Spinal cord (tissue), 10 donors: ENCODE measurements at places on chromosomes 11 and 22. TPM values are rescaled to one million over a fixed set of nuclear protein-coding genes. Genes with fewer than 3 reads are reported as not detected.
A peak's percentile ranks its signal among the peaks of the same experiment; 100 is the strongest.

GRCh38 chr11:119729581-119729927 lies 554 bp upstream of the NECTIN1 start:
- H3K36me3 ChIP-seq = no peaks in the 10 kb centered on the region
- peak overlapping the region; percentile 73 for H3K4me3 ChIP-seq
- H3K27ac ChIP-seq = peak overlapping the region; percentile 25
- no peaks in the 10 kb centered on the region for H3K27me3 ChIP-seq
- H3K4me1 ChIP-seq = peaks cover 43% of the 10 kb centered on the region

DNA sequence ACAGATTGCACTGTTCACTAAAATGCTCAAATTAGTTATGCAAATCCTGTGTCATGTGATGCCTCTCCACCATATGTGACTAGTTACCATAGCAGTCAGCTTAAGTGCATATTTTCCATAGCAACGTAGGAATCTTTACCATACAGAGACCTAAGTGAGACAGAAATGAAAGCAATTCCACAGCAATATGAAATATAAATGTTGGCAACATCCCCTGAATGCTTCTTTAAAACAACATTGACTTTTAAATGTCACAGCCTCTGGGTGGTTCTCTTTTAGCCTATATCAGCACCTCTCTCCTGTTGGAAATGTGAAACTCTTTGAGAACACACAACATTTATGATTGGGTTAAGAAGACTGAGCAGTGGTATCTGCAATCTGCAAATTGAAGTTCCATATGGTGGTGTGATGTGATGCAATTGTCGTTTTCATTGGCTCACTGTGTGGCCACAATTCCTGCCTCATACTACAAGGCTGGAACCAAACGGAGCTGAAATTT lies 814.6 kb downstream of the DLG2 start:
- H3K27me3 ChIP-seq = no peaks in the 10 kb centered on the region
- no peak overlapping the region for H3K4me3 ChIP-seq
- no peak overlapping the region for H3K27ac ChIP-seq
- no peaks in the 10 kb centered on the region for H3K4me1 ChIP-seq

Gene CTSW
- total RNA-seq = 0.20 TPM

DNA sequence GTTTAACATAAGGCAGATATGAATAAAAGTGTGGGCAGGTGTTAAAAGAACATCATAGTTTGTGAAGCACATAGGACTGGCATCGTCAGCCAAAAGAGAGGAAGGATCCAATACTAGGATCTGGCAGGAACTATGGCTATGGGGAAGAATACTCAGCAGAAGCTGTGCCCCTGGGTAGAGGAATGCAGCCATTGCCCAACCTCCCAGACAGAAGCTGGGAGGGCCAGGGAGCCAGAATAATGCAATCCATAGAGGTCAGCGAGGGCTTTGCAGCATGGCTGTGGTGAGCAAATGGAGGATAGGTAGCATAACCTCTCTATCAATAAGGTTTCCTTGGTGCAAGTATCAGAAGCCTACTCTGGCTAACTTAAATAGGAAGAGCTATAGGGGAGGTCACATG lies 11.7 kb upstream of the CSTF3 start:
- H3K27me3 ChIP-seq = no peaks in the 10 kb centered on the region
- DNase-seq = no peak
- H3K4me3 ChIP-seq = no peak overlapping the region

Gene CARD16
- 5.4 TPM for total RNA-seq

DNA sequence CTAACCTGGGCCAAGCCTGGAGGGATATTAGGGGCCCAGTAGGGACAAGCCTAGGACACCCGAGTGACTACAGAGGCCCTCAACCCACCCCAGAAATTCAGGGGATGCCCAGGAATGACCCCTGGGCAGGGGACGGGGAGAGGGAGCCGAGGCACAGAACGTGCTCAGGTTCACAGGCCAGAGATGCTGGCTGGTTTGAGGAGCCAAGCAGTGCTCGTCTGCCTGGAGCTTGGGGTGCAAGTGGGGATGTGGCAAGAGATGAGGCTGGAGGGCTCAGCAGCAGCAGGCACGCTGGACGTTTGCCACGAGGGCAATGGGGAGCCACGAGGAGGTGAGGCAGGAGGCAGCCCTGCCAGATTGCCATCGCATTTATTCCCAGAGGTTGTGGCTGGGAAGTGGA lies 34.0 kb upstream of the EMID1 start:
- H3K36me3 ChIP-seq = no peaks in the 10 kb centered on the region
- H3K4me1 ChIP-seq = peaks cover 5% of the 10 kb centered on the region
- DNase-seq = no peak

DNA sequence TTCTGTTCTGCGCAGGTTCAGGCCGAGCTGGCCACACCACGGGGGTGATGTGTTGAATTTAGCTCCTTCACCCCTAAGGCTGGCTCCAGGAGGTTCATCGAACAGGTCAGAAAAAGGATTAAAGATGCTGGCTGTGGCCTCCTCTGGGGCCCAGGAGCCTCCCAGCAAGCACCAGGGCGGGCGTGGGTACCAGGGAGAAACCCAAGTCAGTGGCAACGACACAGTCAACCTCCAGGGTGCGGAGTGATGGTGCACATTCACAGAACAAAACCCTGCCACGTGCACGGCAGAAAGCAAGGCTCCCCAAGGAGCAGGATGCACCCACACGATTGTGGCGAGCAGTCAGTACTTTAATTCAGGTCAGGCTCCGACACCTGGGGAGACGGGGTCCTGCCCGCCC lies 10.8 kb downstream of the C11orf24 start:
- H3K36me3 ChIP-seq = peaks cover 65% of the 10 kb centered on the region
- no peak for DNase-seq
- H3K27ac ChIP-seq = no peak overlapping the region
- H3K4me3 ChIP-seq = no peak overlapping the region
- no peaks in the 10 kb centered on the region for H3K27me3 ChIP-seq
- peaks cover 34% of the 10 kb centered on the region for H3K4me1 ChIP-seq

DNA sequence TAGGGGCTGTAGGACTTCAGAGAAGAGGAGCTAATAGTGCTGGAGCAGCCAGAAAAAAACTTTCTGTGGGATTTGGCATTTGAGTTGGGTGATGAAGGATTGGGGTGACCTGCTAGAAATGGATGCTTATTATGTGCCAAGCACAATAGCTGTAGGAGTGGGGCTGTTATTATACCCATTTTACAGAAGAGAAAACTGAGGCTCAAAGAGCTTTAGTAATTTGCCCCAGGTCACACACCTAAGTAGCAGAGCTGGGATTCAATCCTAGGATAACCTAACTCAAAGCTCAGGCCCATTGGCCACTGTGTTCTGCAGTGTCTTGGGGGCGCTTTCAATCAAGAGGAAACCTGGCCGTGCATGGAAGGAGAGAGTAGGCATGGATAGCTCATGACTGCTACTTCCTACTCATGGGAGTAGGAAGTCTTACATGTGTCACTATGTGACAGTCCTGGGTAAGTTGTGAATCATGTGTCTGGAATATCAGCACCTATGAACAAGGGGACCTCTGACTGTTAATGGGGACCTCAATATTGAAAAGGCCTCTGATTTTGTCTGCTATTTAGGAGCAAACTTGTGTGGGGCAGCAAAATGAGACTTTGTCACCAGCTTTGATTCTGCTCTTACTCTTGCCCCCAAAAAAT lies 6.1 kb upstream of the ELF5 start:
- H3K36me3 ChIP-seq = no peaks in the 10 kb centered on the region
- no peaks in the 10 kb centered on the region for H3K27me3 ChIP-seq
- no peak overlapping the region for H3K4me3 ChIP-seq
- no peak for DNase-seq

DNA sequence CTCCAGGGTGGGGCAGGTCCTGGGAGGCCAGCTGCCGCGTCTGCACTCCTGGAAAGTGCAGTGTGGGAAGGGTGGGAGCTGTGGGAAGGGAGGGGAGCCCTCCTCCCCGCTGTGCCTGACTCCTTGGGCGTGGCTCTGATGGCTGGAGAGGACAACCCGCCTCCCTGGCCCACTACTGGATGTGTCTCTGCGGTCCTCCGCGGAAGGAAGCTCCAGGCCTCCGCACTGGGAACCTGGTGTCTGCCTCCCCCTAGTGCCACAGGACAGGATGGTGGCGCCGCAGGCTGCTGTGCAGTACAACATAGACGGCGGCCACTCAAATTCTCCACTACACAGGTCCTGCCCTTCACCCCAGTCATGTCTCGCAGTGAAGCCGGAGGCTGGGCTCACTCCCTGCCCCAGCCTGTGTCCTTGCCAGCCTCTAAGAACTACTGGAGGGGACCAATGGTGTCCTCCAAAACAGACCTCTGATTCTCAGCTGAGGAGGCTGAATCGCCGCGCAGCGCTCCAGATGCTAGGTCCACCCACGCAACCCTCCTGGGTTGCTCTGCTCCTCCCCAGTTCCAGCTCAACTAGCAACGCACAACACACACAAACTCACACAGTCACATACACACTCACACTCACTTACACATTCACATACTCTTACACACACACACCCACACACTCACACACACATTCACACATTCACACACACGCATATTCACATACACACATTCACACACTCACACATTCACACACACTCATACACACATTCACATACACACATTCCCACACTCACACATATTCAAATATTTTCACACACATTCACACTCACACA lies 12.4 kb upstream of the DSCAML1 start:
- no peak overlapping the region for H3K27ac ChIP-seq
- H3K27me3 ChIP-seq = peaks cover 5% of the 10 kb centered on the region
- DNase-seq = peak; percentile 54
- peaks cover 13% of the 10 kb centered on the region for H3K4me1 ChIP-seq

Gene SEC14L6
- total RNA-seq = 7.9 TPM

Gene OR6T1
- not detected for total RNA-seq
